ENCODE measurements at places on chromosomes 5 and 9.

DNA sequence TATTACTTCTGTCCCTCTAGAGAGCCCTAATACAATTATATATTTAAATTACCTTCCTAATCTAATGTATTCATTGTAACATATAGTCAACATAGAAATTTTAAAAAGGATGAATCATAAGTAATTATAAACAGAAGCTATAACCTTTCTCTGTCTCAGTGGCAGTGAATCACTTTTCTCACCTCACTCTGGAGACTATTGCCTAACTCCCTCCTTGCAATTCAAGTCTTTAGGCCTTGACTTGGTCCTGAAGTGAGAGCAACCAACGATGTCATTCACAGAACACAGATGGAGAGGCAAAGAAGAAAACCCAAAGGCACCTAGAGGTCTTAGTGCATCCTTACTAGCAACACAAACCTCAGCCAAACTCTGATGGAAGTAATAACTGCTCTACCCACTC lies 133.3 kb upstream of the DPYSL3 start:
- no peak for DNase-seq

- no peak for DNase-seq
Observed at GRCh38 chr9:93376411-93376810, 75.1 kb upstream of the FAM120A start.

DNA sequence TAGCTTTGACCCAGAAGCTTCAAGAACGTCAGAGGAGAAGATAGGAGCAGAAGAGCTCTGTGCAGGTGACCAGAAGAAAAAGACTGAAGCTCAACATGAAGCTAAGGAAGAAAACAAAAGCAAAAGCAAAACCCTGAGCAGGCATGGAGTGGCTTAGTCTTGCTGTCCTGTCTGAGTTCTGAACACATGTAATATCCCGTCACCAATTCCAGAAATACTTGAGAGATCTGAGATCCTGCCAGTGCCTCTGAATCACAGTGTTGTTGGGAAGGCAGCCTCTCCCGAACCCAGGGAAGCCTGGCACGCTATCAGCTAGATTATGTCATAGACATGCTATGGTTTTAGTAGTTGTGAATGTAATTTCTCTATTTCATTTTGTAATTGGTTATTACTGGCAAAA lies 235.7 kb downstream of the ICE1 start:
- no peak for DNase-seq

- DNase-seq: no peak
Observed at GRCh38 chr5:65108786-65109743, 340.3 kb downstream of the CWC27 start.

GRCh38 chr9:111063332-111063731 lies 25.1 kb upstream of the LPAR1 start:
- DNase-seq: no peak

- no peak for DNase-seq
Observed at GRCh38 chr5:154351566-154351965, 94.2 kb upstream of the SAP30L start.

DNA sequence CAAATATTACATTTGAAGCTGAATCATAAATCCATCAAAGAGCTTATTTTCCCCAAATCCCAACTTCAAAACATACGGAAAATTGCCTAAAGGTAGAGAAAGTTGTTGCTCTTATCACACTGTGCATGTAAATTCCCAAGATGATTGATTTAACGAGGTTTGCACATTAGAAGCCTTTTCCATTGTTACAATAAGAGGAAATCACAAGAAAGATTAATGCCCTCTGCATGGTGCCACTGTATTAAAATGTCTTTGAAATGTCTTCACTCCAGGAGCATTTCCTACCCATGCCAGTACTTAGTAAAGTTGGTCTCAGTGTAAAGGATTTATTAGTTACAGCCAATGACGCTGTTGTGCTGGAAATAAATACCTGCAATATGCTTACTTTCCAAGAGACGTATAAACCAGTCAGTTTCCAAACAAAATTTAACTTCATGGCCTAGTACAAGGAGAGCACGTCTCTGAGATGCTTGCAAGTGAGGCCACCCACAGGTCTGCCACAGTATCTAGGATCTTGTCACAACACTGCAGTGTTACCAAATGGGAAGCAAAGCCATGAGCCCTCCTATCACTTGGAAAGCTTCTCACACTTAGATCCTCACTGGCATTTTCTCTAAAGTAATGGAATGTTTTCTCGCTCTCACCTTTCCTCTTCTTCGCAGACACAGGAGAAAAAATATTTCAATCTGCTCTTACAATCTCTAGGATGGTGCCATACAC lies 112.4 kb downstream of the CETN3 start:
- no peak for DNase-seq

- no peak for DNase-seq
Observed at GRCh38 chr5:154363411-154363810, 82.4 kb upstream of the SAP30L start.

DNA sequence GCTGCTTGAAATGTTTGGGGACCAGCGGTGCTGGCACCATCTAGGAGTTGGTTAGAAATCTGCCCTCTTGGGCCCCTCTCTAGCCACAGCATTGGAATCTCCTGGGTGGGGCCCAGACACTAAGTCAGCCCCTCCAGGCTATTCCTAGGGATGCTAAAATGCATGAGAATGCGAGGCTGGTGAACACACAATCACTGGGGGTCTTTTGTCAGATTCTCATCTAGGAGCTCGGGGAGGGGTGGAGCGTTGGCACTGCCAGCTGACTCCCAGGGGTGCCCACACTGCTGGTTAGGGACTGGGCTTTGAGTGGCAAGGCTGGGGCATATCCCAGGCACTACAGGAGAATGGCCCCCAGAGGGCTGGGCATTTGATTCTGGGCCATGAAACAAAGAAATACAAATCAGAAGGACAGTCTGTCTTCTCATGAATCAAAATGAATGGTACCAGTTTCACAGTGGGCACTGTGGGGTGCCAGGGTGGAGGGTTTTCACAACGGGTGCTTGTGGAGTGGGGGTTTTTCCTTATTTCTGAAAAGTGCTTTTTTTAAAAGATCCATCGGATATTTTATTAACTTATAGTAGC lies 127.8 kb upstream of the RAPGEF1 start:
- DNase-seq: no peak

GRCh38 chr5:155978850-155979249 lies 348.1 kb upstream of the SGCD start:
- peak; percentile 1 for DNase-seq
